Liver (tissue), 10 donors: ENCODE measurements at places on chromosomes 12 and 14.

GRCh38 chr12:76901628-76902380, 23.0 kb upstream of the CSRP2 start:
- H3K27ac ChIP-seq: no peak overlapping the region
- no peak for DNase-seq
- no peaks in the 10 kb centered on the region for H3K27me3 ChIP-seq
- no peaks in the 10 kb centered on the region for H3K36me3 ChIP-seq

DNA sequence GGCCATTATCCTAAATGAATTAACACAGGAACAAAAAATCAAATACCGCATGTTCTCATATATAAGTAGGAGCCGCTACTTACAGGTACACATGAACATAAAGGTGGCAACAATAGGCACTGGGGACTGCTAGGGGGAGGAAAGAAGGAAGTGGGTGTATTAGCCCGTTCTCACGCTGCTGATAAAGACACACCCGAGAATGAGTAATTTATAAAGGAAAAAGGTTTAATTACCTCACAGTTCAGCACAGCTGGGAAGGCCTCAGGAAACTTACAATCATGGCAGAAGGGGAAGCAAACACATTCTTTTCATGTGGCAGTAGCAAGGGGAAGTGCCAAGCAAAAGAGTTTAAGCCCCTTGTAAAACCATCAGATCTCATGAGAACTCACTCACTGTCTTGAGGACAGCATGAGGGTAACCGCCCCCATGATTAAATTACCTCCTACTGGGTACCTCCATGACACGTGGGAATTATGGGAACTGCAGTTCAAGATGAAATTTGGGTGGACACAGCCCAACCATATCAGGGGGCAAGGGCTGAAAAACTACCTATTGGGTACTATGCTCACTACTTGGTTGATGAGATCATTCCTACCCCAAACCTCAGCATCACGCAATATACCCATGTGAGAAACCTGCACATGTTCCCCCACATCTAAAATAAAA, 16.4 kb upstream of the MIA2 start:
- no peaks in the 10 kb centered on the region for H3K27me3 ChIP-seq
- DNase-seq: no peak
- no peak overlapping the region for H3K4me3 ChIP-seq
- H3K36me3 ChIP-seq: no peaks in the 10 kb centered on the region
- H3K27ac ChIP-seq: no peak overlapping the region
- no peaks in the 10 kb centered on the region for H3K4me1 ChIP-seq

- H3K4me1 ChIP-seq: peaks cover 15% of the 10 kb centered on the region
- DNase-seq: no peak
- no peaks in the 10 kb centered on the region for H3K27me3 ChIP-seq
- H3K27ac ChIP-seq: peak overlapping the region; percentile 82
- H3K4me3 ChIP-seq: peak overlapping the region; percentile 96
Measured at GRCh38 chr12:76764856-76765255, 941 bp downstream of the ZDHHC17 start.

DNA sequence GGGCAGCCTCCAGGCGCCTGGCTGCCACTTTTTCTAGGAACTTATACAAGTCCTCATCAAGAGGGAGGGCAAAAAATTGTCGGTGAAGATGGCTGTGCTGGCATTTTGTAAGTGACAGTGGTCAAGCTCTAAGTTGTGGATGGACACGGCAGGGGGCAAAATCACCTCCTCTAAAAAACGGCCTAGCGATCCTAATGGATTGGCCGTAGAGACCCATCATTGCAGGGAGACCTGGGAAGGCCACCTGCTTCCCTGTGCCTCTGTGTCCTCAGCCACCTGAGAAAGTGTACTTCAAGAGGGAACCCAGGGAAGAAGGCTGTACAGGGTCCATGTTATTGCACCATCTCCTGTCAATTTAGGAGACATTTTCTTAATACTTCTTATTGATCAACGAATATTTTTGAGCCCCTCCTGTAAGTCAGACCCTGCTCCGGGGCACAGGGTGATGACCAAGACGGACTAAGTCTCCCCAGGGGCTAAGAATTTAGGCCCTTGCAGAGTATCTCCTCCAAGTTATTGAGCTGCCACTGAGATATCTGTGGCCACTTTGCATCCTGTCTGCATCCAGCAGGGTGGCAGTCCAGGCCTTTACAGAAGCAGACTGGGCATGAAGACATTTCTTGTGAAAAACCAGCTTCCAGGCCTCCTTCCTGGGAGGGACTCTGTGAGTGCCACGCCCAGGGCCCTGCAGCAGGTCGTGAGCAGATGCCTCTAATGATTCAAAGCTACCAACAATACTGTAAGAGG, 40.5 kb downstream of the PSMA6 start:
- no peaks in the 10 kb centered on the region for H3K27me3 ChIP-seq
- no peak for DNase-seq
- H3K36me3 ChIP-seq: no peaks in the 10 kb centered on the region
- no peak overlapping the region for H3K27ac ChIP-seq

DNA sequence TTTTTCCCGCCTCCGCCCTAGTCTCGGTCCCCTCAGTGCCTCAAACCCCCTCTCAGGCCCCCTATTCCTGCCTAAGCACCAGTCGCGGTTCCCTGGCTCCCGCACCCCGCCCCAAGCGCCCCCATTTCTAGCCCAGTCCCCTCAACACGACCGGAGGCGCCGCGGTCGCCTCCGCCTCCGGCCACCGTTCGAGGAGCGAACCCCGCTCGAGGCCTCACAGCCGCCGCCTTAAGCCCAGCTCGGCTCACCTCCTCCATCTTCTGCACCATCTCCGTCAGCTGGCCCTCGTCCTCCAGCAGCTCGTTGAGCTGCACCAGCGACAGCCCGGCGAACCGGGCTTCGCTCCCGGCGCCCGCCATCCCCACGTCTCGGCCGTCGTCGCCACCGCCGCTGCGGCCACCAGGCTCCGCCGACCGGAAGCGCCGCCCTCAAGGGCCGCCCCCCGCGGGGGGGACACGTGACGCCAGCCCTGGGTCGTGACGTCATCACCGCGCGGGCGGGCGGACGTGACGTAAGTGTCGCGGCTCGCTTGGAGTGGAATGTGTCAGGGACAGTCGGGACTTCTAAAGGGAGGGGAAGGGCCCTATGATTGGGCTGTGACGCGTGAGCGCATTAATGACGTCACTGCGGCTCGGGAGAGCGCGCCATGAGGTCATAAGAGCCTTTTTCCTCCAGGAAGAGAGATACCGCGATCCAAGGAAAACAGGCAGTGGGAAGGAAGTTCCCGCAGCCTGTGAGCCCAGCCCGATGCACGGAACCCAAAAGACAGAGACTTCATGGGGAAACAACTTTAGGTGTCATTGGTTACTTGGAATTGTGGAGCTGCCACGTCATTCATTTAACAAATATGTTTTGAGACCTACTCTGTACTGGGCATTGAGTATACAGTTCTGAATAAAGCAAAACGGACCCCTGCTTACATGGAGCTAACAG, at the start of gene VPS37B:
Gene VPS37B (minus strand): TSS at position 421 of the 933 bp plus-strand sequence. CDS start 62 bp downstream, at position 359.
- H3K27ac ChIP-seq: peak within 1 kb of the TSS; percentile 91
- peak within 1 kb of the TSS; percentile 78 for H3K4me3 ChIP-seq
- DNase-seq: peak; percentile 81
- no peaks in the 10 kb centered on the region for H3K36me3 ChIP-seq
- H3K27me3 ChIP-seq: no peaks in the 10 kb centered on the region
- H3K4me1 ChIP-seq: peaks cover 19% of the 10 kb centered on the region

GRCh38 chr14:105482486-105483110, 4.1 kb upstream of the CRIP1 start:
- H3K4me3 ChIP-seq: no peak overlapping the region
- DNase-seq: no peak
- no peaks in the 10 kb centered on the region for H3K36me3 ChIP-seq

DNA sequence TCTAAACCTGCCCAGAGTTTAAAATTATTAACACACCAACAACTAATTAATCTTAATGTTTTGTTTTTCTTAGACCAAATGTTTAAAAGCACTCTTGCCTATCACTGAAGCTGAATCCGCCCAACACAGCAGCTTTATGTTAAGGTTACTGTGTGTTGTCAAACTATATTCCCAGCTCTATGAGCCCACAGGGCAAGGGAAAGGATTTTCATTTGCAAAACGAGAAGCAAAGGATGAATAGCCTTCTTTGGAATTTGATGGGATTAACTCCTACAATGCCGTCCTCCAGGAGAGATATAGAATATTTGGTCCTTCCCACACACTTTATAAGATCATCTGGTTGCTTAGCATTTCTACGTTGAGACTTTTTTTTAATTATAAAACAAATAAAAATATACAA, 43.7 kb downstream of the DUSP16 start:
- no peaks in the 10 kb centered on the region for H3K27me3 ChIP-seq
- DNase-seq: no peak
- H3K36me3 ChIP-seq: peaks cover 35% of the 10 kb centered on the region
- peaks cover 18% of the 10 kb centered on the region for H3K4me1 ChIP-seq
- H3K27ac ChIP-seq: no peak overlapping the region

- H3K27ac ChIP-seq: no peak overlapping the region
- no peaks in the 10 kb centered on the region for H3K4me1 ChIP-seq
- H3K27me3 ChIP-seq: no peaks in the 10 kb centered on the region
- no peak for DNase-seq
- no peaks in the 10 kb centered on the region for H3K36me3 ChIP-seq
- no peak overlapping the region for H3K4me3 ChIP-seq
Measured at GRCh38 chr14:99635116-99635515, 9.8 kb upstream of the HHIPL1 start.

DNA sequence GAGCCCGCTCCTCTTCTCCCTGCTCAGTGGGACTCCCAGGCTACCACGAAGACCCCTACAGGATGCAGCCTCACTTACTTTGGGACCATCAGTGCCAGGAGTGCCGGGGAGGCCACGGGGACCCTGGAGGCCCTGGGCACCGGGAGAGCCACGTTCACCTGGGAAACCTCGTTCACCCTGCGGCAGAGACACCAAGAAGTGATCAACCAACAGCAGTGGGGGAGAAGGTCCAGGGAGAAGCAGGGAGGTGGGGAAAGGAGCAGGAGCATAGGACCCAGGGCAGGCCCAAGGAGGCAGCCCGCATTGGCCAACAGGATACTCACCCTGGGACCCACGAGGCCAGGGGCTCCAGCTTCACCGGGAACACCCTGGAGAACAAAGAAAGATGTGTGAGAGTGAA, 19.4 kb downstream of the TMEM106C start:
- H3K4me3 ChIP-seq: no peak overlapping the region
- no peak for DNase-seq
- no peak overlapping the region for H3K27ac ChIP-seq
- H3K36me3 ChIP-seq: no peaks in the 10 kb centered on the region
- H3K27me3 ChIP-seq: no peaks in the 10 kb centered on the region

DNA sequence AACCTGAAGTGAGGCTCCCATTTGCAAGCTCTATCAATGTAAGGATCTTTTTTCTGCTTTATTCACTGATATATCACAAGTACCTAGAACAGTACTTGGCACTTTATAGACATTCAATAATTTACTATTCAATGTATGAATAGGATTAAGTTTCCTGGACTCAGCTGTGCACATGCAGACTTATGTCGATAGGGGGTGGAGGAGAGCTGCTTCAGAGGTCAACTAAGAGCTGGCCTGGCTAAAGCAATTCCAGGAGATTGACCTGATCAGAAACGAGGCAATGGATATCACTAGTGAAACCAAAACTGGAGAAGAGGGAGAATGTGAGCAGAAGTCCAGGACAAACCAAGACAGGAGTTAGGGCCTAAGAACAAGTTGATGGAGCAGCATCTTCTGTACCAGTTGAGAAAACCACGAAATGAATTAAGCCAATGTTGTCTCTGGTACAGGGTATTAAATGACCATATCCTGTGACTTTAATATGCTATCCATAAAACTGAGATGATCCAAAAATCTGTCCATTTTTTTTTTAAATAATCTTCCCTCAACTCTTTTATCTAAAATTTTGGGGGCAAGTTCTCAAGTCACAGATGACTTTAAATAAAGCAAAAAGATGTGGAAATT, 169.2 kb downstream of the PIK3C2G start:
- H3K36me3 ChIP-seq: peaks cover 2% of the 10 kb centered on the region
- H3K27me3 ChIP-seq: no peaks in the 10 kb centered on the region
- no peak overlapping the region for H3K27ac ChIP-seq
- H3K4me1 ChIP-seq: no peaks in the 10 kb centered on the region

DNA sequence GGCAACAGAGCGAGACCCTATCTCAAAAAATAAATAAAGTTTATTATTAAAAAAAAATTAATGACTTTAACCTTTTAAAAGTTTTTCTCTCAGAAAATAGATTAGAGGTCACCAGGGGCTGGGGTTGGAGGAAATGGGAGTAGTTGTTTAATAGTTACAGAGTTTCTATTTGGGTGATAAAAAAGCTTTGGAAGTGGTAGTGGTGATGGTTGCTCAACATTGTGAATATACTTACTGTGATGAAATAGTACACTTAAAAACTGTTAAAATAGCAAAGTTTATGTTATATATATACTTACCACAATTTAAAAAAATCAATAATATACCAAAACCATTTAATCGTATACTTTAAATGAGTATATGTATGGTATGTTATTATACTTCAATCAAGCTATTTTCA, 59.6 kb downstream of the ARL6IP4 start:
- peaks cover 2% of the 10 kb centered on the region for H3K4me1 ChIP-seq
- H3K27me3 ChIP-seq: no peaks in the 10 kb centered on the region
- no peak overlapping the region for H3K4me3 ChIP-seq
- H3K27ac ChIP-seq: no peak overlapping the region

- H3K27ac ChIP-seq: no peak overlapping the region
- no peaks in the 10 kb centered on the region for H3K27me3 ChIP-seq
- no peaks in the 10 kb centered on the region for H3K4me1 ChIP-seq
- H3K36me3 ChIP-seq: no peaks in the 10 kb centered on the region
Measured at GRCh38 chr12:42568952-42569915, 20.3 kb downstream of the PRICKLE1 start.

DNA sequence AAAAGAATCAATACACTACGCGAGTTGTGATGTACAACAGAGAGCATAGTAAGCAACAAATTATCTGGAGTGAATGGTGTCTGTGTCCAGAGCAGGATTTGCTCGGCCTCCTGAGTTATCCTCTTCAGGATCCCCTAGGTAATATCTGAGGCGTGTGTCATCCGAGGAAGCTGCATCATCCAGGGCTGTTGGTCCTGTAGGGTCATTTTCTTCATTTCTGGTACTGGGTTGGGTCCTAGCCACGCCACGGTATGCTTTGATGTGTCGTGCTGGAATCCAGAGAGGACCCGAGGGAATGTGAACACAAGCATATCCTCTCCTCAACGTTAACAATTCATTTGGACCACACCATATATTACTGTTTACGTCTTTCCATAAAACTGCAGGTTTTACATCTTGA, 19.0 kb upstream of the CLEC4E start:
- no peaks in the 10 kb centered on the region for H3K4me1 ChIP-seq
- no peak overlapping the region for H3K27ac ChIP-seq
- no peak overlapping the region for H3K4me3 ChIP-seq
- DNase-seq: no peak
